Thymus (tissue), 14 donors: ENCODE measurements at places on chromosomes 4 and X. TPM values are rescaled to one million over a fixed set of nuclear protein-coding genes. Genes with fewer than 3 reads are reported as not detected.

- no peak for DNase-seq
Measured at GRCh38 chrX:131068945-131069719, 11.0 kb downstream of the ARHGAP36 start.

The EPGN gene
- 0.52 TPM for total RNA-seq

GRCh38 chrX:7145454-7145853 lies 2.1 kb upstream of the STS start:
- DNase-seq, result no peak

DNA sequence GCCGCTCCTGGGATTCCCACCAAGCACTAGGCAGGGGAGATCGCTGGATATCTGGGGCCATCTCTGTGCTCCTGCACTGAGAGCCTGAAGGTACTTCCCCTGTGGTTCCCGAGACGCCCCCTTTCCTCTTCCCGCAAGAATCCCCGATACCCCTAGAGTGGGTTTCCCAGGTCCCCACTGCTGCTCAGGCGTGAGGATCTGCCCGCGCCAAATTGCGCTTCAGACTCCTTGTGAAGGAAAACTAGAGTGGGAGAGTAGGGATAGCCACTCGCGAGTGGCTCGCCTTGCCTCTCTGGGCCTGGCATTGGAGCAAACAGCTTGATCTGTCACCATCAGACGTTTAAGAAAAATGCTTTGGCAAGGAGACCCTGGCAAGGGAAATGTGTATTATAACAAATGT lies 1.5 kb downstream of the IL1RAPL2 start:
- no peak for DNase-seq

- no peak for DNase-seq
Measured at GRCh38 chrX:41671082-41671481, 17.7 kb upstream of the GPR34 start.

DNA sequence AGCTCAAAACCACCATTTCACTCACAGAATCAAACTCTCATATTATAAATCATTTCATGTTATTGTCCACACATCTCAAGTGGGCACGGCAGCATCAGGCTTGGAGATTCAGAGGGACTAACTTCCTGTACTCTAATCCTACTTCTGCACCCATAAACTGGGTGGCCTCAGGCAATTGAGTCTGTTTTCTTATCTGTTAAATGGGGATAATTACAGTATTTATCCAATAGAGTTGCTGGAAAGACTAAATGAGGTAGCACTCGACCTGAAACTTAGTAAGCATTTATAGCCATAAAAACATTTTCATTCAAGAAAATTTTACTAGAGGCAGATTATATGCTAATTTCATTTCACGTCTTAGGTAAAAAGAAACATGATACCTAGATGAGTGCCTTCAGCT lies 13.0 kb downstream of the TBC1D1 start:
- DNase-seq, result no peak

The FRAS1 gene
- 1.6 TPM for total RNA-seq

The TKTL1 gene
- 1.3 TPM for total RNA-seq

- no peak for DNase-seq
Measured at GRCh38 chr4:123363729-123364128, 32.9 kb upstream of the SPRY1 start.

- no peak for DNase-seq
Measured at GRCh38 chrX:72576141-72576894, 3.7 kb upstream of the HDAC8 start.

DNA sequence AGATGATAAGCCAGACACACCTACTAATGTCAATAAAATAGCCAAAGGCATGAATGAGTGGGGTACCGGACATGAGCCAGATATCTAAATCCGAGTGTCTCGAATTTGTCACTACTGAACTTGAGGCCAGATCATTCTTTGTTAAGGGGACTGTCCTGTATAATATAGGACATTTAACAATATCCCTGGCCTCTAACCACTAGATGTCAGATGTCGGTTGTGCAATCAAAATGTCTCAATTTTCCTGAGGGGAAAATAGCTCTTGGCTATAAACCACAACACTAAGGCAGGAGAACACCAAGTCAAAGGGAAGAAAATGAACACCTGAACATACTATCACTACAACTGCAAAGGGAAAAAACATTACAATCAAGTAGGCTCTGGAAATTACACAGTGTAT lies 154.5 kb downstream of the GPM6A start:
- DNase-seq, result no peak

- no peak for DNase-seq
Measured at GRCh38 chr4:93467484-93468155, 360.9 kb upstream of the ATOH1 start.

- no peak for DNase-seq
Measured at GRCh38 chr4:168930413-168931196, 79.5 kb downstream of the CBR4 start.

The AMER1 gene
- total RNA-seq, result 2.2 TPM

DNA sequence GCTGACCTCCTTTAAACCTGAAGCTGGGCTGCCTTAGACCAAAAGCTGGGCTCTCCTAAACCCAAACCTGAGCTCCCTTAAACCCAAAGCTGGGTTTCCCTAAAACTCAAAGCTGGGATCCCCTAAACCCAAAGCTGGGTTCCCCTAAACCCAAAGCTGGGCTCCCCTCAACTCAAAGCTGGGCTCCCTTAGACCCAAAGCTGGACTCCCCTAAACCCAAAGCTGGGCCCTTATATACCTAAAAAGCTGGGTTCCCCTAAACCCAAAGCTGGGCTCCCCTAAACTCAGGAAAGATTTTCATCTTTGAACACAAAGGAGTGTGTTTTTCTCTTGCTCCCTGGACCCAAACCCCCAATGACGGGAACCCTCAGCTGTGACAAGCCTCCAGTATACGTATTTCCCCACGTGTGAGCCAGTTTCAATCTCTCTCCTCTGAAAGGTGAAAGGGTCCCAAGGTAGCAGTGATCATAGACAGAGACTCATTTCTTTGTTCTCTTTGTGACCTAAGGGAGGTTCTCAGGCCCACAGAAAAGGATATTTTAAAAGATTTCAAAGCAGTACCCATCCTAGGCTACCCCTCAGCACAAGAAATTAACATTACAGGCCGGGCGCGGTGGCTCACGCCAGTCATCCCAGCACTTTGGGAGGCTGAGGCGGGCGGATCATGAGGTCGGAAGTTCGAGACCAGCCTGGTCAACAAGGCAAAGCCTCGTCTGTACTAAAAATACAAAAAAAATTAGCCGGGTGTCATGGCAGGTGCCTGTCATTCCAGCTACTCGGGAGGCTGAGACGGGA lies 31.3 kb upstream of the ASMTL start:
- DNase-seq, result peak; percentile 65

The CYP2U1 gene
- 60.2 TPM for total RNA-seq

The SCML1 gene
- 10.2 TPM for total RNA-seq

- DNase-seq, result no peak
Measured at GRCh38 chr4:172104539-172104938, 291.3 kb downstream of the GALNTL6 start.

GRCh38 chr4:38470735-38471262 lies 193.2 kb upstream of the KLF3 start:
- no peak for DNase-seq

DNA sequence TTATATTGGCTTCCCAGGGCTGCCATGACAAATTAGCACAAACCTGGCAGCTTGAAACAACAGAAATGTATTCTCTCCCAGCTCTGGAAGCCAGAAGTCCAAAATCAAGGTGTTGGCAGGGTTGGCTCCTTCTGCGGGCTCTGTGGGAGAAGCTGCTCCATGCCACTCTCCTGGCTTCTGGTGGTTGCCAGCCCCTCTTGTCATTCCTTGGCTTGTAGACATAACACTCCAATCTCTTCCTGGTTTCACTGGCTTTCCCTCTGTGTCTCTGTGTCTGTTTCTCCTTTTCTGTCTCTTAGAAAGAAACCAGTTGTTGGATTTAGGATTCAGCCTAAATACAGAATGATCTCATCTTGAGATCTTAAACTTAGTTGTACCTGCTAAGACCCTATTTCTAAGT lies 85.5 kb downstream of the USP46 start:
- no peak for DNase-seq

- DNase-seq, result no peak
Measured at GRCh38 chr4:154478128-154478527, 13.5 kb downstream of the DCHS2 start.

DNA sequence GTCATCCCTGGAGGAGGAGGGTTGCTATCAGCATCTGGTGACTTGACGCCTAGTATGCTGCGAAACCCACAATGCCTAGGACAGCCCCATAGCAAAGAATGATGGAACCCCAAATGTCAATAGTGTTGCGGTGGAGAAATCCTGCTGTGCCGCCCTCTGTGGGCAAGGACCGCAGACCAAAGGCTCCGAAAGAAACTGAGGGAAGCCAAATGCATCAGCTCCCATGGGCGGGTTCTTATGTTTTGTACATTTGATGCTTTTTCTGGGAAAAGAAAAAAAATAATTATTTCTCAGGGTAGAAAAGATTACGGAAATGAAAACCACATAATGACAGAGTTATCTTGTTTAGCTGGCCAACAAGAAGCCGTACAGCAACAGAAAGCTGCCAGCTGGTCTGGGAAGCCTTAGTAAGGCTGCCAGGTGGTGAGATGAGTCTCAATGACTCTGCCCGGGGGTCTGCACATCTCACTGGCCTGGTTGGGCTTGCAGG lies 95.0 kb upstream of the TBL1X start:
- no peak for DNase-seq

- no peak for DNase-seq
Measured at GRCh38 chrX:46754586-46755061, 4.3 kb downstream of the SLC9A7 start.

- no peak for DNase-seq
Measured at GRCh38 chrX:112512509-112512908, 167.2 kb downstream of the LHFPL1 start.

The ZDHHC9 gene
- total RNA-seq, result 3.5 TPM

- DNase-seq, result no peak
Measured at GRCh38 chr4:7135389-7135746, 57.0 kb upstream of the SORCS2 start.

DNA sequence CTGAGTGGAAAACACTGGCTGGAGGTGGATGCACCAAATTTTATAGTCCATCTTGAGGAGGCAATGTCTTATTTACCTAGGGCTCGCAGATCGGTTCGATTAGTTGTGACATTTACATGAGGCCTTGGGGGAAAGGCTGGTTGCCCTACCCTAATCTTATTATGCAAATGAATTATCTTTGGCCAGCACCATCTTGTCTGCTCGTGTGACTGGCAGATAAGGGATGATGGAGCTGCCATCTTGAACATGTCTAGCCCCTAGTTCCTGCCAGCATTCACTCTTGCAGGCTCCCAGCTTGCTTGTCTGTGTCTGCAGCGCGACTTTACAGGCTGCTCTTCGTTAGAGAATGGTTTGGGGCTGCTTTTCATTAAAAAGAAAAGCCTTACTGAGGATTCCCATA lies 61.9 kb downstream of the SEC24B start:
- no peak for DNase-seq

The RNF212 gene
- 1.1 TPM for total RNA-seq

The ZNF81 gene
- total RNA-seq, result 7.7 TPM

The RENBP gene
- total RNA-seq, result 9.3 TPM

- DNase-seq, result no peak
Measured at GRCh38 chr4:4564522-4564921, 22.7 kb upstream of the STX18 start.

DNA sequence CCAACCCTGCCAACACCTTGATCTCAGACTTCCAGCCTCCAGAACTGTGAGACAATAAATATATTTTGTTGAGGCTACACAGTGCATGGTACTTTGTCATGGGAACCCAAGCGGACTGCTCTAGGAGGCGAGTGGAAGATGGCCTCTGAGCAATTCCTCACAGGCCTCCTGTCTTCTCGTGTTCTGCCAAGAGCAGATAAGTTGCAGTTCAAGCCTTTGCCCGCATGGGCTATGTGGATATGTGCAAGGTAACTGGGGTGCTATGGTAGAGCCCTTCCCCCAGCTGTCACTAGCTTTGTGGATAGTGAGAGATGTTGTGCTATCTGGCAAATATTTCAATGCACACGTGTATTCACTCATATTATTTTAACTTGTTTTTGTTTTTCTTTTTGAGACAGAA lies 156.0 kb upstream of the BCOR start:
- DNase-seq, result no peak

DNA sequence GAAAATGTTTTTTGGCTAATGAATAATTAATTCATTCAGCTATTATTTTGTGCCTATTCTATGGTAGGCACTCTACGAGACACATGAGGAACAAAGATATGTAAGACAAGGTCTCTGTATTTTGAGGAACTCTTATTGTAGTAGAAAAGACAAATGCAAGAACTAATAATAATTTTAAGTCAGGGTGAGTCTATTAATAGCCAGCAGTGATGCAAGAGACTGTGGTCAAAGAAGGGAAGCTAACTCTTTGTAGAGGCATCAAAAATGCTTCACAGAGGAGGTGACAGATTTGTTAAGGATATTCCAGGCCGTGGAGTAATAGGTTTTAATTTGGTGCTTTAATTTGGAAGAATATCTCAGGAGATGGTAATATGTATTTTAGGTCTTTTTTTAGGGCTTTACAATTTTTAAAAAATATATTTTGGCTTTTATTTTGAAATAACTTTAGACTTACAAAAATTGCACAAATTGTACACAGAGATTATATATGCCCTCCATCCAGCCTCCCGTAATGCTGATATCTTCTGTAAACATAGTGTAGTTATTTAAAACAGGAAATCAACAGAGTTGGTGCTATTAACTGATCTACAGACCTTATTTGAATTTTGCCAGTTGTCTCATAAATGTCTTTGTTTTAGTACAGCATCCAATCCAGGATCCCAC lies 48.1 kb downstream of the DCLK2 start:
- no peak for DNase-seq

DNA sequence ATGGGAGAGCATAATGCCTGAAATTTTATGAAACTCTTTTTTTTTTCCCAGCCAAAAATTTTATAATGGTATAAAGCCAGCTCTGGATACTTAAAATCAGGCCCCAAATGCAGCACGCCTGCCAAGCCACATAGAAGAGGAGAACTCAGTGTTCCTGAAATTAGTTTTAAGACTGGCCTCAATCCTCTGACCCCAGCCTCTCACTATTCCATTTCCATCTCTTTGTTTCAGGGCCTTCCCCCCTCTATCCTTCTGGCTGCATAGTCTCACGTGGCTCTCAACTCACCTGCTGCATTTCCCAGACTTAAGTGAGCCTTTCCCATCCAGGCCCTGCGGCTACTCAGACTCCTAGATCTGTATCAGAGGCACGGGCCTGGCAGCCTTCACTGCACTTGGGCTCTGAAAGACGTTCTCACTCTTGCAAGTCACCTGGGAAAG lies 5.2 kb upstream of the CBR4 start:
- no peak for DNase-seq

- no peak for DNase-seq
Measured at GRCh38 chr4:148092316-148093014, 349.7 kb downstream of the NR3C2 start.

The NPY1R gene
- 2.7 TPM for total RNA-seq
